ENCODE measurements at places on chromosomes 2 and 18.

GRCh38 chr2:223604231-223604630 is 2.1 kb upstream of the SCG2 start:
- no peak for DNase-seq

GRCh38 chr2:43100362-43100882 is 126.0 kb downstream of the ZFP36L2 start:
- DNase-seq = no peak

DNA sequence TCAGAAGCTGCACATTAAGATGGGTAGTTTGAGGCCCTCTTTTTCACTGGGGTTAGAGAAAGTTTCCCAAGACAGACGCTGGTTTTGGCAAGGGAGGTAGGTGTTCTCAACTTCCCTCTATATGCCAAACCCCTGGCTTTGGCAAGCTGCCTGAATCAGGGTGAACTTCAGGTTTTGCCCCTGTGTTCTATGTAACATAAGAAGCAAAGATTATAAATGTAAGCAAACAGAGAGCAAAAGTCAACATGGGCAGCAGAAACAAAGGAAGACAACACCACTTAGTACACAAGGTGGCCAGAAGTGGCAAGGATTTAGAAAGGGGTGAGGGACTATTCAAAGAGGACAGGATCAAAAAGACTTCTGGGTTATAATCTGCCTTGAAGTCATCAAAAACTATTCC is 70.5 kb upstream of the TFCP2L1 start:
- DNase-seq = no peak

DNA sequence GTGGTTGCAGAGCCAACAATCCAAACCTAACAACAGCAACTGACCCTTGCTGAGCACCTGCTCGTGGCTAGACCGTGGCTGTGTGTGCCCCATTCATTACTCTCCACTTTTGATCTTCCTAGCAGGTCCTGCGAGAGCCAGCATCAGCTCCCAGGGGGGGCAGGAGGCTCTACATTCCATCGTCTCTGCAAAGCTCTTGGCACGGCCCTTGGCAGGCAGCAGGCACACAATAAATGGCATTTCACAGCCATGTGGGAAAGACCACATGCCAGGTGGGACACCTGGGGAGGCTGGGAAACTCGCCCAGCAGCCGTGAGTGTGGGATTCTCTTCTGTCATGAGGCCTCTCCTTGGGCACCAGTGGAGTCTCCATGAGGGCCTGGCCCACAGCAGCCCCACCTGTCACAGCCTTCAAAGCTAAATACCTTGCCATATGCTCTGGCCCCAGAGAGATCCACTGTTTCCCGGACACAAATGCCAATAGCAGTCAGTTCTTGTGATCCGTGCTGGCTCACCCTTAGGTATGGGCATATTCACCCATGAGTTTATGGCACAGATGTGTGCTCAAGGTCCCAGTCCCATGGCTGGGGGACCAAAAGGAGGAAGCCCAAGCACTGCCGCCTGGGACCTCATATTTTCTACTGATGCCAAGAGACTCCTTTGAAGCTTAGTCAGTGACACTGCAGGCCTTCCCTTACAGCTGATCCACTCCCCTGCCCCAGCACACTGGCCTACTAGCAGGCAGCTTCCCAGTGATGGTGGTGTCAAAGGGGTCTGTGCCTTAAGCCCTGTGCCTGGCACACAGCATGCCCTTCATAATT is 6.8 kb upstream of the TEX51 start:
- DNase-seq = no peak

- no peak for DNase-seq
Observed at GRCh38 chr2:236056141-236056540, 112.0 kb downstream of the GBX2 start.

DNA sequence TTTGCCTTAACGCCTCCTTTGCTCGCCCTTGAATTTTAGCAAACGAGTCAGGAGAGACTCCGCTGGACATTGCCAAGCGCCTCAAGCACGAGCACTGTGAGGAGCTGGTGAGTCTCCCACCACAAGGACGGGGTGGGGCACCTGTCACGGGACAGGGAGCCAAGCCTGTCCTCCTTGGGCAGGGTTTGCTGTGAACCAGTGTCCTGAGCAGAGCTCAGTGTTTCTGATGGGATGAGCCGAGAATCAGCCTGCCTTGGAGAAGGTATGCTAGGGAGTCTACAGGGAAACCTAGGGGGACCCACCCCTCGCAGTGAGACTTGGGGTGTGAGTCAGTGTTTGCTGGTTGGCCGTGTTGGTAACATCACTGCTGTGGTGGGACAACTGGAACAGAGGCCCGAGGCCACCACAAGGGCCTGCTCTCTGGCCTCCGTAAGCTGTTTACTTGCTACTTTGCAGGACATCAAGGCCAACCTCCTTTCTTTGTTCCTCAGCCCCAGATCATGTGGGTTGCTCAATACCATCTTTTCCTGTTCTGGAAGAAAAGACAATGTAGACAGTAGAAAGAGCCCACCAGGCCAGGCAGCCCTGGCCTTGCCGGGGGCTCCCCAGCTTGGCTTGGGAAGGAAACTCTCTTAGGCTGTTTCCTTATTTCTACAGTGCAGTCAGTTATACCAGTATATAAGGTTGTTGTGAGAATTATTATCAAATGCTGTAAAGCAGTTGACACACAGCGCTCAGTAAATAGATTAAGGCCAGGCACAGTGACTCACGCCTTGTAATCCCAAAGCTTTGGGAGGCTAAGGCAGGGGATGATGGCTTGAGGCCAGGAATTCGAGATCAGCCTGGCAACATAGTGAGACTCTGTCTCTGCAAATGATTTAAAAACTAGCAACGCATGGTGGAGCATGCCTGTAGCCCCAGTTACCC is 42.4 kb downstream of the ITGB1BP1 start:
- DNase-seq = no peak

GRCh38 chr18:22250591-22250996 is 81.2 kb downstream of the GATA6 start:
- DNase-seq = no peak

DNA sequence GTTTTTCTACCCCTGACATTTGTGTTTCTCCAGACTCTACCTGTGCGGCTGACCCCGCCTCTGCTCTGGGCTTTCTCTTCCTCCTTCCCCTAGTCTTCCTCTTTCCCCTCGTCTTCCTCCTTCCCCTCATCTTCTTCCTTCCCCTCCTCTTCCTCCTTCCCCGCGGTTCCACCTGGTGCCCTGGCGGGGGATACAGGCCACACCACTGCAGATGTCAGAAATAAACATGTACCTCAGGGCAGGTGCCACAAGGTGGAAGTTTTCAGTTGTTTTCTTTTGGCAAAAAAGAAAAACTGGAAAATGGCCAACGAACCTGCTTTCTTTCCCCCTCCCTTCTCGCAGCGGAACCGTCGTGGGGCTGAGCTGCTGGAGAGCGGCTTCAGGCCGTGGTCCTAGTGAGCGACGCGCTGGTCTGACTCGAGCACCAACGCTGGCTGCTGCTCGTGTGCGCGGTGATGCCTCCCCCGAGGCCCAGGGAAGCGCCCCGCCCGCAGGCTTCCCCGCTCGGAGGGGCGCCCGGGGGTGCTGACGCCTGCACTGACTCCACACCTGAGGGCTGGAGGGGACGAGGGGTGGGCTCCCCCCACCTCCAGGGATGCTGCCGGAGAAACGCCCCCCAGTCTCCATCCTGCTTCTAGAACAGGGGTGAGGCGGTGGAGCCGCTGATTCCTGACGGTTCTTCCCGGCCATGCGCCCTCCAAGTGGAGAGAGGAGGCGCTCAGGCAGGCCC is 83.7 kb upstream of the ZNF516 start:
- no peak for DNase-seq

DNA sequence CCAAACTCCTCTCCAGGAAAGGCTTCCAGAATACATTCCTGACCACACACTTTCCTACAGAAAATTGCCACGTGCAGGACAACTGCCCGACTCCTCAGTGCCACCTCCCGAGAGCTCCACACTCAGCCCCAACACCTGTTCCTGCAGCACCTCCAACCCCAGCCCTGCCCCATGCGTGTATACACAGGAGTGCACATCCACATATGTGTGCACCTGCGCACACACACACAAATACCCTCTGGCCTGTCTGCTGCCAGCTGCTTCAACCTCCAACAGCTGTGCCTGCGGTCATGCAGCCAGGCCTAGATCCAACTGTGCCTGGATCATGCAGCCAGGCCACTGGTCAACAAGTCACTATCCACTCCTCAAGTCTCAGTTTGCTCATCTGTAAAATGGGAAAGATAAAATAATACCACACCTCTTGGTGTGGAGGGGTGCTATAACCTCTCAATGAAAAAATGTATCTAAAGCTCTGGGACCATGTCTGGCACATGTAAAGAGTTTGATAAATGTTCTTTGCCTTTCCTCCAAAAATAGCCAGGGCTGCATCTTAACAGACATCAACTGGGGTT is 152.1 kb upstream of the ID2 start:
- DNase-seq = no peak

GRCh38 chr2:169272010-169272409 is 90.3 kb downstream of the LRP2 start:
- DNase-seq = no peak

- no peak for DNase-seq
Observed at GRCh38 chr2:25333981-25334380, 7.7 kb downstream of the DNMT3A start.

- no peak for DNase-seq
Observed at GRCh38 chr2:33560017-33560416, 39.1 kb downstream of the FAM98A start.

GRCh38 chr2:70450641-70451250 is 102.9 kb downstream of the TGFA start:
- no peak for DNase-seq

DNA sequence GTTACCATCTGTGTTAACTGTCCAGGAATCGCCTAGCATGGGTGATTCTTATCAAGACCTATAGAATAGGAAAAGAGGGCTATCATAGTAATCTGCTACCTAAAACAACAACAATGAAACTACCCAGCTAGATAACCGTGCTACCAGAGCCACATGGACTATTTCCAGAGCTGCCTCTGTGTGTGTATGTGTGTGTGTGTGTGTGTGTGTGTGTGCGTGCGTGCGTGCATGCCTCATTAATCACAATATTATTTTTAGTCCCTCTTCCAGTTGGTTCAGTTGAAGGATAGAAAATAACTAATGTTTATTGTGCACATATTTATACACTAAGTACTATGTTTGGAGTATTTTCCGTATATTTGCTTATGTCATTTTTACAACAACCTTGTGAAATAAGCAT is 201.1 kb downstream of the SP3 start:
- DNase-seq = no peak

DNA sequence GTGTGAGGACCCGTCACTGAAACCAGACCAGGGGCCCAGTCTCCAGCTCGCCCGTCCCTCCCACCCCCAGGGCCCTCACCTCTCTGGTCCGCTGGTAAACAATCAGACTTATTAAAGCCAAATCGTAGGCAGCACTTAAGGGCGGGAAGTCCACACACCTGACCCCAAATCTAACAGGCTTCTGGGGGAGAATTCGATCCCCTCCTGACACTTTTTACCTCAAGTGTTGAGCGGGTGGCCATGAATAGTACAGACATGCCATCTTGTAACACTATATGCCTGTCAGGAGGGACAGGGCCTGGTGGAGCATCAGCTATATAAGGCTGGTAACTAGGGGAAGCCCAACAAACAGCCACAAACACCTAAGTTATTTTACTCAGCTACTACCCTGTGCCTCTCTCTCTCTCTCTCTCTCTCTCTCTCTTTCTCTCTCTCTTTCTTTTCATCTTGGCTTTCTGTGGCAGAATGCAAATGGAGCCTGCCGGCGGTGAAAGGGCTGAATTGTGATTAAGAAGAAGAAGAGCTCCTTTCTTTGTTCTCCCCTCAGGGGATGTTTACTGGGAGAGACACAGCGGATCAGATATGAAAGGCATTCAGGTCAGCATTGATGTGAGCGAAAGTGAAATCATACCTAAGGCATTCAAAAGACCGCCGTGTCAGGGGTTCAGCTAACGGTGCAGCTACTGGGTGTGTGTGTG is 9.5 kb downstream of the ZEB2 start:
- DNase-seq = no peak

DNA sequence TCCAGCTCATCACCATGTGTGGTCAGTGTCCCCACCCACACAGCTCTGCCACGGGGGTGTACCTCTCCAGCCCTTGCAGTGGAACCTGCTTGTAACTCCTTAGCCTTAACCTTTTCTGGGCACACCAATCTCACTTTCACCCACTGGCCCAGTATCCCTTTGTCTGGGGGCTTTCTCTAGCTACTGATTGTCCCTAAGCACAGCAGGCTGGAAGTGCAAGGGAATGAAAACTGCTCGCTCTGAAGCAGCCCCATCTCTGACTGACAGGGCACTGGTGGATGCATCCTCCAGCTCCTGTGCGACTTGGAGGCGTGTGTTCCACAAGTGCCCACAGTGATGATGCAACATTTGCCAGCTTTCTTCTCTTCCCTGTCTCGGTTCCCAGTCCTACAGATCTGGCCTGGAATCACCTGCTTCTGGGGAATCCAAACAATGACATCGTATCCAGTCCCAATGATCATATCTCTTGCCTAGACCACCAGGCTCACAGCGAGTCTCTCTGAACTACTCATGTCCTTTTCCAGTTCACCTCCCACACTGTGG is 33.6 kb downstream of the SCTR start:
- DNase-seq = no peak

- DNase-seq = no peak
Observed at GRCh38 chr2:30109856-30110255, 37.0 kb upstream of the YPEL5 start.

GRCh38 chr18:7242926-7243325 is 12.0 kb downstream of the LRRC30 start:
- DNase-seq = no peak

DNA sequence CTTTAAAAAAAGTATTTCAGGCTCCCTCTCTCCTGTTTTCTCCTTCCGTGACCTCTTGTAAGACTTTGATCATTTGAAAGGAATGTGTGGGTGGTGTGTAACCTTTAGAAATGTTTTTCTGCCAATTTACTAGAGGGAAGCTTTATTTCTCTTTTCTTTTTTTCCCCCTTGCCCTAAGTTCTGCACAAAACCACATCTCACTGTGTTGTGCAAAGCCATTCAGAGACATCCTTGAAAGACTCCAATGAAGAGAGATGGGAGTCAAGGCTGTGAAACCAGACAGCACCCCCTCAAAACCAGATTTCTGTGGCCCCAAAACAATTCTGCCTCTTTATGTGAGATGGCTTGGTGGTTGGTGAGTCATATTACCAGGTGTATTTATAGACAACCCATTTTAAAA is 184.6 kb upstream of the ERBB4 start:
- DNase-seq = no peak

- DNase-seq = no peak
Observed at GRCh38 chr18:63302220-63302619, 17.3 kb downstream of the BCL2 start.

DNA sequence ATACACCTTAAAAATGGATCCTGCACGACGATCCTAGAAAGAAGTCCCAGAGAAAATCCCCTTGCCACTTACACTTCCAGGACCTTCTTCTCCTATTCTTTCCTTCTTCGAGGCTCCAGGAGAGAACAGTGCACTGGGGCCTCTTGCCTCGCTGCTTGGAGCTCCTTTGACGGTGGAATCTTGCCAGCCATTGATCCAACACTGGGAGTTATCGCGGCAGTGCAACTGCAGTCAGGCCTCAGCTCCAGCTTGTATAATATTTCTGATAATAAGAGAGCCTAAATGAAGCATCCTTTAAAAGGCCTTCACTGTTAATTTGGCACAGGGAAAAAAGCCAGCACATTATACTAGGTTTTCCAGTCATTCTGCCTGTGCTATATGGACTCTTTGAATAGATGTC is 216.9 kb upstream of the PARD3B start:
- DNase-seq = no peak

- DNase-seq = no peak
Observed at GRCh38 chr2:152617456-152618192, 99.6 kb downstream of the PRPF40A start.

- DNase-seq = no peak
Observed at GRCh38 chr2:9629222-9630116, 1.3 kb downstream of the YWHAQ start.

Measured in 8988T (cell line).